Smooth muscle cell of the brain vasculature (primary cell): ENCODE measurements at places on chromosomes 1 and 21.

DNA sequence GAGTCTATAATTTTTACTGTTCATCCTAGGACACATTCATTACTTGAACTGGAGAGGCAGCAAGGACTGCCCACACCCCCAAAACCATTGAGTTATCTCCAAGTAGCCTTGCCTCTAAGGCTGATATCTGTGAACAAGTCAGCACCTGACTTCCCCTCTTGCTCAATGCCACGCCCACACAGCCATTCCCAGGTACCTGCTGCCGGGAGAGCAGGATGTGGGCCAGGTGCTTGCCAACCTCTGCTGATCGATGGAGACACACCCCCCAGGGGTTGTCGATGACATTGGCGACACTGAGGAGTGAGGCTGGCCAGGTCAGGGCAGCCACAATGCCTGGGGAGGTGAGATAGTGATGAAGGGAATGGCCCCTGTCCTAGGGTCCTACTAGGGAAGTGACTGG is 60.1 kb downstream of the TMCO4 start:
- DNase-seq, result no peak

- no peak for DNase-seq
Observed at GRCh38 chr1:225712391-225712790, 59.5 kb upstream of the ENAH start.

DNA sequence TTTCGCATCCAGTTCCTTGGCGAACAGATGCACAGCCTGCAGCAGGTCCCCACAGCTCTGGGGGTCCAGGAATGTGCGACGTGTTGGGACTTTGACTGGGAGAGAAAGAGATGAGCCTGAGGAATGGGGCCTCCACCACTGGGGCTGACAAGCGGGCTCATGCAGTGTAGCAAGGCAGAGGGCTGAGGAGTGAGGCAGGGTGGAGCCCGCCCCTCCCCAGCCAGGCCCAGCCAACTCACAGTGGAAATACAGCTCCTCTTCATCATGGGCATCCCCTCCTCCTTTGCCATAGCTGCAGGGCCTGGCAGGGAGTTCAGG is 30.7 kb downstream of the CDCA8 start:
- DNase-seq, result no peak

DNA sequence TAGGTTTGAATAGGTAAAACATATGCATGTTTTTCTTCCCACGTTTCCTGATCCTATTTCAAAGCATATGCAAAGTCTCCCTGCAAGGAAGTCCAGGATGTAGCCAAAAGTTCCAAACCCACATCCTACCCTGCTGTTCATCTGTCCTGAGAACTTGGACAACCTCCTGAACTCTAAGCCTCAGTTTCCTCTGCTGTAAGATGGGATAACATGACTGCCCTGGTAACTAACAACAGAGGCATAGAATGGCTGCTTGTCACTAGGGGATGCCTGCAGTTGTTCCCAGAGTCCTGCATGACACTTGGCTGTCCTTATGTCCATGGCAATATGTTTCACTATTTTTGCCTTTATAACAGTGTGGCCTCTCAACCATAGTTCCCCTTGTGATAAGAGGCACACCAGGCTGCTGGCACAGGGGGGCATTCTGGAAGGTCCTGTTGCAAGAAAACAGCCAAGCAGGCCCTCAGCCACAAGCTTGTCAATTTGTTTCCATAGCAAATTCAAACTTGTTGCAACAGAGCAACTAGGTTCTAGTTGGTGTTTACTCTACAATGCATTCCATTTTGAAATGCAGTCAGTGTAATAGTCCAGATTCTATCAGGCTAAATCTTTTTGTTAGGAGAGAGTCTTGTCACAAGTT is 1.5 kb upstream of the HDGF start:
- no peak for DNase-seq

- DNase-seq, result no peak
Observed at GRCh38 chr1:246827396-246827795, 103.2 kb downstream of the SCCPDH start.

DNA sequence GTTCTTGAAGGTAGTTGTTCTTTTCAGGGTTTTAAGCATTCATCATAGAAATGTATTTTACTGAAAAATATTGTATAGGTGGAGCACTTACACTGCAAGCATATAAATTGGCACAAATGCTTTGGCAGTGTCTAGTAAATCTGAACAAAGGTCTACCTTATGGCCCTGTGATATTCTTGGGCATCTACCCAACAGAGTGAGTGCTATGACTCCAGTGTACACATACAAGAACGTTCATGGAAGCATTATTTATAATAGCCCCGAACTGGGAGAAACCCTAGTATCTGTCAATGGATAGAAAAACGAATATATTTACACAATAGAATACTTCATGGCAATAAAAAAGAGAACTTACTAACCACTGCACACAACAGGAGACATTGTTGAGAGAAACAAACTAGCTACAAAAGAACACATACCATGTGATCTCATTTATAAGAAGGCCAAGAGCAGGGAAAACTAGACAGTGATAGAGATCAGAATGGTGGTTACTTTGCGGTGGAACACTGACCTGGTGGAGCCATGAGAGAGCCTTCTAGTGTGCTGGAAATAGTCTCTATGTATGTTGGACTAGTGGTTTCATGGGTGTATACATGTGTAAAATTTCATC is 96.0 kb downstream of the MAB21L3 start:
- DNase-seq, result no peak

DNA sequence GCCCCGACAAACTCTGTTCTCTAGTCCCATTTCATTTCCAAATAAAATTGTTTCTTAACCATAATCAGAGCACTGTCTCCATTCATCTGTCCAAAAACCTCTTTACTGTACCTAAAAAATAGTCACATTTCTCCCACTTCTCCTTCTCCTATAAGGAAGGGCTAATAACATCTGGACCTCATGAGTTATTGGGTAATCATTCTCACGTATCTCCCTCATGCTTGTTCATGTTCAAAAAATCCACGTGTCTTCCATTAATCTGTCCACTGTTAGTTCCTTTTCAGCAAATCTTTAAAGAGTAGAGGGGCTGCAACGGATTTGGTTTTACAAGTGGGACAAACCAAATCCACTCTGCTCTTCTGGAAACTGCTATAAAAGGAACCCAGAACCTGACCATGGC is 1418.8 kb downstream of the MRPL39 start:
- no peak for DNase-seq

GRCh38 chr1:194731025-194731424 is 1544.6 kb upstream of the B3GALT2 start:
- DNase-seq, result no peak

DNA sequence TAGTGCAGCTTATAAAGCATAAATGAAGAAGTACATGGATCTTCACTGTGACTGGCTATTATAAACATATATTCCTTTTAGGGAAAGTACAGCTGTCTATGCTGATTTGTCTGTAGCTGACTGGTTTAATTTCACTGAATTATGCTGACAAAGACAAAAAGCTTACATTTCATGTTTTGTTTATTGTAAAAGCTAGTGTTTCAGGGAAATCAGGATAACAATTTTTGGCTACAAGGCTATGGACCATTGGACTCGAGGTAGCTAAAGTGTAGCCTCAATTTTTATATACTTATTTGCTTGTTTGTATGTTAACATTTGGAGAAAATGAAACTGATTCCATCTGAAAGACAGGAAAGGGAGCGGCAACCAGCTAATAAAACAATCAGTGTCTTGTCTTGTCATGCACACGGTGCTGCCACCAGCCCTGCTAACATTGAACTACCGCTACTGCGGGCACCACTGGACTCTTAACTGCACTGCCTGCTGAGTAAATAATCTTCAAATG is 480.2 kb downstream of the COL11A1 start:
- peak; percentile 1 for DNase-seq

DNA sequence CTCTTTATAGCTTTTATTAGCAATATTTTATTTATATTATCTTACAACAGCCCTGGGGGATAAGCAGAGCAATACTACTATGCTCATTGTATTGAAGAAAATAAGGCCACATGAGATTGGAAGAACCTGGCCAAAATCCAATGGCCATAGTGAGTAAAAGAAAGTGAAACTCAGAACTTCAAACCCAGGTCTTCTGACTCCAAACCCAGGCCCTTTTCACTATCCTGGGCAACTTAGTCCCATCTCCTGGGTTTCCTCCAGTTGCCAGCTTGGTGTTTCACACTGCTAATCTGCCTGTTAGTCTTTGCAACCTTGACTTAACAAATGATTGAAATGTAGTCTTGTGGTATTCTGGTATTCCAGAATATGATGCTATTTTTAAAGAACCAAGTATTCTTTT is 22.4 kb upstream of the EXO1 start:
- no peak for DNase-seq
